Stimulated activated naive CD8-positive, alpha-beta T cell treated with anti-CD3 and anti-CD28 coated beads, Interleukin-15, amount 100 ng/mL, for 72 hours (primary cell): ENCODE measurements at places on chromosomes 12 and 14.

- DNase-seq, result peak; percentile 10
Measured at GRCh38 chr12:91326058-91327027, 143.7 kb upstream of the DCN start.

DNA sequence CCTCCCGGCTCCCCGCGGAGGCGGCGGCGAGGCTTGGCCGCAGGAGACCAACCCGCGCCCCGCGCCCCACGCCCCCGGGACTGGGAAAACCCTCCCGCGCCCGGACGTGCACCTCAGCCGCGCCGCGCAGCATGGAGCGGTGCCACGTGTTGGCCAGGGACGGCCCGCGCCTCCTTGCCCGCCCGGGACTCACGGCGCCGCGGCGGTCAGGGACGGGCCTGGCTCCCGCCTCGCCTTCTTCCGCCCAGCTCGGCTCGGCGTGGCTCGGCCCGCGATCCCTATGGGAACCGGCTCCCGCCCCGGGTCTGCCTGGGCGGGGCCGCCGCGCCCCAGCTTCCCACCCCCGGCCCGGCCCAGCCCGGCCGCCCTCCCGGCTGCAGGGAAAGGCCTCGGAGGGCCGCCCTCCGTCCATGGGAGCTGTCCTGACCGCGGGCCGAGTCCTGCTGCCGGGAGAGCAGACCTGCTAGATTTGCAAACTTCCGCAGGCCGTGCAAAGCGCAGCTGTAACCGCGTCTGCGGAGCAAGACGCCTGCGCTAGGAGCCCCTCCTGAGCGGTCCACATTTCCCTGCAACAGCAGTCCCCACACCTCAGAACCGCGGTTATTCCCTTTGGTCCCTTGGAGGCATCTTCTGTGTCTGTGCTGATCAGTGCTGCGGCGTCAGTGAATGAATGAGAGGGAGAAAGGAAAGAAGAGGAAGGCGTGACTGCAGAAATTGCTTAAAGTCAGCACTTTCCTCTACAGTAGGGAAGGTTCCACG, at the start of gene CDKL1:
TSS of gene CDKL1 (minus strand) at position 251 of the 759 bp plus-strand sequence. CDS start 1,013 bp downstream, outside the sequence.
- peak; percentile 49 for DNase-seq

DNA sequence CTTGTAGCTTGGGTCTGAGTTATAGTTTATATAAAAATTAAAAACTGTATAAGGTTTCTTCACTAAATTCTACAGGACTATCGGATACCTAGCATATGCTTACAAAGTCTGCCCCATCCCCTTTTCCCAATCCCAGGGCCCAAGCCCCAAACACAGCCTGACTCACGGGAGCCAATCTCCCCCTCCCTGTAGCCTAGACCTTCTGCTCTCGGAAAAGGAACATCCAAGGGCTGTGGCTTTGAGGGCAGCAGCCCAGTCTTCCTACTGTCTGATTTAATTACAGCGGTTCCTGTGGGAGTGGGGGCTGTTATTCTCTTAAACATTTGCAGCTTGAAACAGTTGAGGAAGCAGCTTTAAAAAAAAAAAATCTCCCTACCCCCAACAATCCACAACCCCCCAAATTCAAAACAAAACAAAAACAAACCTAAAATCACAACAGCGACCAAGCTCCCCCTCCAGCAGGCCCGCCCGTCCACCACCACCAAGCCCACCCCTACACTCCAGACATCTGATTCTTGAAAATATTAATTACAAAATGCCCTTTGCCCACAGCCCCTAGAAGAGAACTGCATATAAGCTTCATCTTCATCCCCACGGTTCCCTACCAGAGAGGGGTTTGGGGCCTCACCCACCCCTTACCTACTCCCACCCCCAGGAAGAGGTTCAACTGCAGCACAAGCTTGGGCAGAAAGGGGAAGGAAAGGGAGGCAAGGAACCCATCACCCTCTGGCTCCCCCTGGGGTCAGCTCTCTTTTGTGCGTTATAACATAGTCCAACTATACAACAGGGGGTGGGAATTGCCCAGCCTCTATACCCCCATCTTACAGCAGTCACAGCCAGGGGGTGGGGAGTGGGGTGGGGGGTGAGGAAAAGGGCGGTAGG, 1.1 kb upstream of the PRKAG1 start:
- peak; percentile 49 for DNase-seq

DNA sequence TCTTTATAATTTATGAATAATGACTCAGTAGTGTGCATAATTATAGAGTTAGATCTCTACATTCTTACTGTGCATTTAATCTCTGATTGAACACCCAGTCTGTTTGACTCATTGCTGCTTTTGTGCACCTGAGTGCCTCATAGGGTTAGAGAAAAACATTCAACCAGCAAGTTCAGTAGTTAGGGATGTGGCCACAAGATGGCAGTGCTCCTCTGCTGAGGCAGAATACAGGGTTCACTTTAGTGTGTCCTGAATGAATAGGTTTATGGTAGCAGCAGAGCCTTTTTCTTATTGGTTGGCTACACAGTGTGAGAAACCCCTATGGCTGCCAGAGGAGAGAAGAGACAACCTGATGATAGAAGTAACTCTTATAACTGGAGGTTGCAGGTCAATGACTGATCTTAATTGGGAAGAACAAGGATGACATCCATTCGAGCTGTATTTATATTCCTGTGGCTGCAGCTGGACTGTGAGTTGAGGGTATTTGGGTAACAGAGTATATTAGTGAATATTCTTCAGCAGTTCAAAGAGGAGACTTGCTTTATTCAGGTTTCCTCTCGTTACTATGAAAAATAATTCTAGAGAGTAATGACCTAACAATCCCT, 194.9 kb upstream of the OR4E1 start:
- DNase-seq, result peak; percentile 80

GRCh38 chr12:104167519-104168458, 29.8 kb upstream of the NFYB start:
- no peak for DNase-seq

- no peak for DNase-seq
Measured at GRCh38 chr12:64077922-64078321, 144.2 kb downstream of the KICS2 start.

GRCh38 chr12:109346920-109347319, 780 bp upstream of the MYO1H start:
- no peak for DNase-seq

- DNase-seq, result no peak
Measured at GRCh38 chr12:6927379-6928021, at the start of gene ATN1. TSS of gene ATN1 (plus strand) at chr12:6927959. CDS start at chr12:6934002, 6,043 bp downstream.

DNA sequence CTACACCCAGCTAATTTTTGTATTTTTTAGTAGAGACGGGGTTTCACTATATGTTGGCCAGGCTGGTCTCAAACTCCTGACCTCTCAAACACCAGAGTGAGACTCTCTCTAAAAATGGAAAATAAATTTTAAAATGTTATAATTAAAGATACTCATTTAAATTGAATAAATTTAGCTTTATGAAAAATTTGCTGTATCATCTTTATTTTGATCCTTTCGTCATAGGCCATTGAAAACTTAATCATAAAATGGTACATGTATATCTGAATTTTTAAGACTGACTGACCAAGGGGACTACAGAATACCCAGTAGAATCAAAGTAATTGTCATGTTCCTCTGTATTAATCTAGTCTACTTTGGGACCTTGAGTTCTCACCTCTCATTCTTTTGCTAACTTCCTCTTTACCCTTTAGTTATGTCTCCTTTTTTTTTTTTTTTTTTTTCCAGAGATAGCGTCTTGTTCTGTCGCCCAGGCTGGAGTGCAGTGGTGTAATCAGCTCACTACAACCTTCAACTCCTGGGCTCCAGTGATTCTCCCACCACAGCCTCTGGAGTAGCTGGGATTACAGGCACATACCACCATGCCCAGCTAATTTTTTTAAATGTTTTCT, 9.5 kb downstream of the RAB5B start:
- no peak for DNase-seq

- DNase-seq, result peak; percentile 48
Measured at GRCh38 chr14:67514650-67515385, 18.3 kb upstream of the PLEKHH1 start.

GRCh38 chr12:70721216-70721615, 84.0 kb upstream of the PTPRB start:
- no peak for DNase-seq

GRCh38 chr14:80385336-80385735, 174.0 kb upstream of the DIO2 start:
- DNase-seq, result no peak

DNA sequence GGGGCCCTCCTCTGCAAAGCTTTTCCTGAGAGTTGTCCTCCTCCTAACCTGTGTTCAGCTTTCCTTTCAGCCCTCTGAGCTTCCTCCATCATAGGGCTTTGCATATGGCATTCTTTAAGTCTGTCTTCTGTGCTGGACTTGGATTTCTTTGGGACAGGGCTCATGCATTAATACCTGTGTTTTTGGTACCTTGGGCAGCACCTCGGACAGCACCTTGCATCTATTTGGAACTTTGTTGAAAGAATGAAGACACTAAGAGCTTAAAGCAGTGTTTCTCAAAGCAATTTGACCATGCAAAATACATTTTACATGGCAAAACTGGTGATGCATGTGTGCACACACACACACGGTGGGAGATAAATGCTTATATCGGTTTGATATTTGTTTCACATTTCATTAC, 115.0 kb upstream of the SRRM4 start:
- no peak for DNase-seq

DNA sequence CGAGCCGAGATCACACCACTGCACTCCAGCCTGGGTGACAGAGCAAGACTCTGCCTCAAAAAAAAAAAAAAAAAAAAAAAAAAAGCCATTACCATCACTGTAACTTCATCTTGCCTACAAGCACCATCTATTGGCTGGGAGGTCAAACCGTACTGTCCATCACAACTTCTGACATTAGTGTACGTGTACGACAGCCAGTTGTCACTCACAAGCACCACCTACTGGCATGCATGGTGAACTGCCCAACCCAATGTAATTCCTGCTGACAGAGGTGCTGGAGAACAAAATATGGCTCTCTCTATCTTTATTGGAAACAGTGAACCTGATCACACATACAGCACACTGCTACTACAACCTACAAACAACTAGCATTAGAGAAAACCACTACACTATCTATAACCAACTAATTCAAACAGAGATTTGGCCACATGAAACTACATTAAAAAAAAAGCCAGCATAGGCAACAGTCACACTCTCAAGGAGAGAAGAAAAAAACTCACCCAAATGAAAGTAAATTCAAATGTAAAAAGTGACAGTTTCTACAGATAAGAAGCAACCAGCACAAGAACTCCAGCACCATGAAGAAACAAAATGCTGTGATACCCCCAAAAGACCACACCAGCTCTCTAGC, 82.3 kb downstream of the PUS7L start:
- peak; percentile 7 for DNase-seq

DNA sequence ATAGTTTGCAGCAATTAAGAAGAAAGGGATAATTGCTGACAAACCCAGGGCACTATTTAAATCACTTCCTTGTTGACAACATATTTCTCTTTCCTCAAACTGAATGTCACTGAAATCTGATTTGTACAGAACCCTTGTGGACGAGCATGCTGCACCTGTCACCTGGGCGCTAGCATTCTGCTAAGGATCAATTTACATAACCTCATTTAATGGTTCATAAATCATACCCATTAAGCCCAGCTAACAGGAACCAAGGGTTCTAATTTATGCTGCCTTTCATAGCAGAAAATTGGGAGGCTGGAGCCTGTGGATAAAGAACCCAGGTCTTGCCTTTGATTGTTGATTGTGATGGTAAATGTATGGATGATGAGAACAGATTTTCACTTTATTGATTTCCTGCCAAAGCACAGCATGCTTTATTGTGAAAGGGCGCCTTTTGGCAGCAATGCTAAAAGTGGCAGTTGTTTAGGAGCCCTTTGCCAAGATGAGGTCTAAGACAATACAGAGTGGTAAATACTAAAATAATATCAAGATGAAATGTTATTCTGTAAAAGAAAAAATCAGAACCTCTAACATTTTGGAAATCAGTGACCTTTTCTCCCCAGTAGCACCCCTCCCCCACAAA, 95.4 kb downstream of the NKX2-1 start:
- no peak for DNase-seq

- no peak for DNase-seq
Measured at GRCh38 chr14:49056021-49056420, 530.2 kb downstream of the RPS29 start.

DNA sequence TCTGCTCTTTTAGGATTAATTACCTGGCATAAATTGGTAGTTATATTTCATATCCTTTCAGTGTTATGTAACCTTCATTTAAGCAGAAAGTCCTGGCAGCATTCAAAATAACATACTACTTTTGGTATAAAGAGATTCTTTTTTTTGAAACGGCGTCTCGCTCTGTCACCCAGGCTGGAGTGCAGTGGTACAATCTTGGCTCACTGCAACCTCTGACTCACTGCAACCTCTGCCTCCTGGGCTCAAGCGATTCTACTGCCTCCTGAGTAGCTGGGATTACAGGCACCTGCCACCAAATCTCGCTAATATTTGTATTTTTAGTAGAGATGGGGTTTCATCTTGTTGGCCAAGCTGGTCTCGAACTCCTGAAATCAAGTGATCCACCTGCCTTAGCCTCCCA, 9.2 kb downstream of the KTN1 start:
- no peak for DNase-seq

DNA sequence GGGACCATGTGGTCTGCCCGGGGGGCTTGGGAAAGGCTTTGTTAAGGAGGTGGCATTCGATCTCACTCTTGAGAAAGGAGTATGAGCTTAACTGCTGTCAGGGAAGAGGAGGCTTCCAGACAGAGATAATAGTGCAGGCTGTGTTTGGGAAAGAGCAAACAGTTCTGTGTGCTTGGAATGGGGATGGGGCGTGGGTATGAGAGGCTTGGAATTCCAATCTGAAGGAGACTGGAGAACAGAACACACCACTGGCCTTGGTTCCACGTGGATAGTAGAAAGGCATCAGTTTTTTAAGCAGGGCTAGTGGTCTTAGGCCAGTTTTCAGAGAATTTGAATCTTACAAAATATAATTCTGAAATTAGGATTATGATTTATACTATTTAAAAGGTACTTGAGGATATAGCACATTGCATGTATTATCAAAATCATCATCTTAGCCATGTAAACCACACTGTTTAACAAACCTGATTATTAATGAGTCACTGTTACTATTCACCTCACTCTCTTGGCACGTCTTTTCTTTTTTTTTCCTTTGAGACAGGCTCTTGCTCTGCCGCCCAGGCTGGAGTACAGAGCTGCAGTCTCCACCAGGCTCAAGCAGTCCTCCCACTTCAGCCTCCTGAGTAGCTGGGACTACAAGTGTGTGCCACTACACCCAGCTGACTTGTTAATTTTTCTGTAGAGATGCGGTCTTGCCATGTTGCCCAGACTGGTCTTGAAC, 38.5 kb upstream of the KCNK13 start:
- DNase-seq, result no peak

GRCh38 chr12:49664591-49665239, 41.4 kb downstream of the PRPF40B start:
- DNase-seq, result no peak

- no peak for DNase-seq
Measured at GRCh38 chr14:39426605-39427004, 5.6 kb downstream of the FBXO33 start.
